Large intestine (tissue), 12 donors: ENCODE measurements at places on chromosomes 2 and 18. TPM values are rescaled to one million over a fixed set of nuclear protein-coding genes. Genes with fewer than 3 reads are reported as not detected.

Gene DLX1
- 3.4 TPM for polyA plus RNA-seq

Gene NAT8
- polyA plus RNA-seq: 0.46 TPM

Gene SERPINB12
- polyA plus RNA-seq: not detected

GRCh38 chr2:188765522-188766470, 208.4 kb upstream of the COL3A1 start:
- DNase-seq: no peak

DNA sequence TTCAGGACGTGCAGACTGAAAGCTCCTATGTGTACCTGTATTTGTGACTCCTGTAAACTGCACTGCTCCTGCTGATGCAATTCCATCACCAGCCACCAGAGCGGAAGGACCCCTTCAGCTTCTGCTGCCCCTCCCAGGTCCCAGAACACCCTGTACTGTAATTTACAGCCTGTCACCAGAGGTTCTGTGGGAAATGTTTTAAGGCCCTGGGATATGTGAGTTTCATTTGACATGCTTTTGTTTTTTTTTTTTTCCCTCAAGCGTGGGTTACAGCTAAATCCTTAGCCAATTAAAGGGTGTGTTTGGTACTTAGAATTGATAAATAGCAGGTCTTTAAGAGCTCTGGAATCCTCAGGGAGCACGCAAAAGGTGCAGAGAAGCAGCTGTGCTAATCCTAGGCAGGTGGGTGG, 79.4 kb downstream of the KCTD1 start:
- peak; percentile 57 for DNase-seq

GRCh38 chr18:56067214-56067894, 479.4 kb upstream of the TCF4 start:
- DNase-seq: no peak

GRCh38 chr2:239800785-239801386, 224.3 kb downstream of the NDUFA10 start:
- no peak for DNase-seq

- peak; percentile 54 for DNase-seq
Observed at GRCh38 chr2:205902041-205902899, 183.7 kb downstream of the INO80D start.

Gene BCL2
- polyA plus RNA-seq: 8.8 TPM

DNA sequence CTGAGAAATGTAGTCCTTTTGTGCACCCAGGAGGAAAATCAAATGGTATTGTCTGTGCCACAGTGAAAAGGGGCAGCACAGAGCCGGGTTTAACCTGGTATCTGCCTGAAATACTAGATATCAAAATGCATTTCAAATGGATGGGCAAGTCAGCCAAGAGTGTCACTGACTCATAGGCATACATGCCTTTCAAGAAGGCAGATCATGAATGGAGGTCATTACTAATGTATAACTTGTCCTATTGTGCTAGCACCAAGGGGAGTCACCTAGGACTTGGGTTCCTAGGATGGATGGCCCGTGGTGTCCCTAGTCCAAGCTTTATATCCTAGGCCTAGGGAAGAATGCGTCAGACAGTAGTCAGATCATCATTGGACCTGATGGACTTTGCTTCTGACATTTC, 49.9 kb downstream of the TCF7L1 start:
- DNase-seq: no peak

Gene CHRNG
- polyA plus RNA-seq: 0.21 TPM

DNA sequence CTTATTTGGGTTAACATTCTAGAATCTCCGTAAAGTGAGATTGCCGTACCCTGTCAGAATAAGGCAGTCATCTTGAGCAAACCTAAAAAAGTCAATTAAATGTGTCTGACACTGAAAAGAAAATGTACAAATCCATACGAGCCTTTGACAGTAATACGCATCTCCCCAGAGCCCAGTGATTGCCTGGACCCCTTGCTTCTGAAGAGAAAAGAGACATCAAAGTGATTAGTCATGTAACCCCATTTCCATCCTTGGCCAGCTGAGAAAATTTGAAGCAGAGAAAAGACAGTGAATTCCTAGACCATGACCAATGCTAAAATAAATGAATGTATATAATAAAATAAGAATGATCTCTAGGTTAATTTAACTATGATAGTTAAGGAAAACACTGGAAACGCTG, 1499.4 kb downstream of the SUCLG1 start:
- DNase-seq: no peak
